ENCODE measurements at places on chromosomes 13 and 19.

GRCh38 chr19:9966024-9966423 is 29.7 kb upstream of the OLFM2 start:
- no peak overlapping the region for H3K27ac ChIP-seq
- no peak overlapping the region for H3K4me3 ChIP-seq

DNA sequence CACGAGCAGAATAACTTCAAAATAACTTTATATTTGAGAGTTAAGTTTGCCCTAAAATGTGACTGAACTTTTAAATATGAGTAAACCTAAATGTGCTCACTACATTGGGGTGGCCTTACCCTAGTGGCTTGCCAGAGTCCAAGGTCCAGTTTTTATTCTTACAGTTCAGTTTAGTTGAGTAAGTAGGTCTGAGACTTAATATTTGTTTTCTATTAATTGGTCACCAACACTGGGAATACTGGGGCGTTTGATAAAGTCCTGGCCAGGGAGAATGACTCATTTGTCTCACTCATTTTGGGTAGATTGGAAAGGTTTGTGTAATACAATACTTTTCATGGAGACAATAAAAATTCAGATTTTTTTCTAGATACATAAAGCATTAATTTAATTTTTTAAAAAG is 127.8 kb upstream of the SPATA13 start:
- no peak overlapping the region for H3K27ac ChIP-seq
- H3K4me3 ChIP-seq, result no peak overlapping the region
- H3K4me1 ChIP-seq, result no peaks in the 10 kb centered on the region
- no peaks in the 10 kb centered on the region for H3K27me3 ChIP-seq
- H3K36me3 ChIP-seq, result no peaks in the 10 kb centered on the region

DNA sequence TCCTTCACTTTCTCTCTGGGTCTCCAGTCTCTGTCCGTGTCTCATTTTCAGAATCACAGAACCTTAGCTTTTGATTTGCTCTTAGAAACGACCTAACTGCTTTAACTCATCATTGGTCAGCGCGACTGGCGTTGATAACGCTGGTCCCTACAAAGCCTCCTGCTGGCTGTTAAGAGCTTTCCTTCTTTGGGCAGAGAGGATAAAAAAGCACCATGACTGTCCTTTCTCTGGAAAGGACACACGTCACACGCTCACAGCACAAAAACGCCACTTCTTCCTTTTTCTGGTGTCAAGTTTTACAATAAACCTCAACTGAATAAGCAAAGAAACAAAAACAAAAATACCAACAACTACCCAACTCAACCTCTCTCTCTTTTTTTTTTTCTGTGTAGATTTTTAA is 1.7 kb upstream of the KLK12 start:
- no peak for DNase-seq
- H3K4me3 ChIP-seq, result no peak overlapping the region
- peaks cover 3% of the 10 kb centered on the region for H3K27me3 ChIP-seq
- no peaks in the 10 kb centered on the region for H3K36me3 ChIP-seq
- H3K27ac ChIP-seq, result no peak overlapping the region

DNA sequence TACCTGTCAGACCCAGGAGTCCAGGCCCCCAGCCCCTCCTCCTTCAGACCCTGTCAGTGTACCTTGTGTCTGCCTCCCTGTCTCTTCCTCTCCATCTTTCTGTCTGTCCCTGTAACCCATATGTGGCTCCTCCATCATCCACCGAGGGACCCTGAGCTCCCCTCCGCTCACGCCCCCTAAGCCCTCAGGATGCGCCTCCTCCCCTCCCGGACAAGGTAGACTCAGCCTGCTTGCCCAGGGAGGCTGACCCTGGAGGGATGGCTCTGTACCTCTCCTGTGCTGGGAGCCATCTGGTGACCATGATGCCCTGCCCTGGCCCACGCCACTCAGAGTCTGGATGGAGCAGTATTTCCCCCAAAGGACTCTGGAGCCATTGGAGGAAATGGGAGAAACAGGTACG is 1.0 kb upstream of the CAPN12 start:
- H3K27ac ChIP-seq, result no peak overlapping the region
- H3K36me3 ChIP-seq, result no peaks in the 10 kb centered on the region
- no peak for DNase-seq
- no peaks in the 10 kb centered on the region for H3K4me1 ChIP-seq
- H3K4me3 ChIP-seq, result no peak overlapping the region
- peaks cover 2% of the 10 kb centered on the region for H3K27me3 ChIP-seq

DNA sequence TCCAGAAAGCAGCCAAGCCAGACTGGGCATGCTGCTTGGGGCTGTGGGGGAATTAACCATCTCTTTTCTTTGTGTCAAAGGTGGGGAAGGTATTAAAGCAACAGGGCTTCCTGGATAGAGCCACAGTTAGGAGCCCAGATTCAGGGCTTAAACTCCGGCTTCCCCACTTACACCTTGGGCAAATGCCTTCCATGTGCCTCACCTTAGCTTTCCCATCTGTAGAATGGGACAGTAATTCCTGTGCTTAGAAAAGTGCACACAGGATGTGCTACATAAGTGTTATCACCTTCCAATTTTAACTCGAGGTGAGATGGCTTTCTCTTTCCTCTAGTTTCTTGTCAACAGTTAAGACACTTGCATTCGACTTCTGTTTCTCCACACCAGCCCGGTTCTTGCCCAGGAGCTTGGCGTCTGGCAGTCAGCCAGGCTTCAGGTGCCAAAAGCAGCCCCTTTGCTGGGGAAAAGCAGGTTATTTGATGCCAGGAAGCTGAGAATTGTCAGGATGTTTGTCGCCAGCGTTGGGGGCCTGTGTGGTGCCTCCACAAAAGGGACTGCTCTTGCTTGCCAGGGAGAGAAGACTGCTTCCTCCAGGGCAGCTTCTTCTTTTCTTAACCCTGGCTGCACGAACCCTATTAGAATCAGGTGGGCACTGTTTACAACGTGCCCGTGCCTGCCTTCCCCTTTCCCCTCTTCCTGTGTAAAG is 79.2 kb downstream of the SIPA1L3 start:
- peaks cover 37% of the 10 kb centered on the region for H3K4me1 ChIP-seq
- no peaks in the 10 kb centered on the region for H3K36me3 ChIP-seq
- no peak for DNase-seq
- H3K27me3 ChIP-seq, result peaks cover 10% of the 10 kb centered on the region
- H3K4me3 ChIP-seq, result no peak overlapping the region

- H3K27ac ChIP-seq, result no peak overlapping the region
- H3K36me3 ChIP-seq, result peaks cover 5% of the 10 kb centered on the region
- H3K4me1 ChIP-seq, result no peaks in the 10 kb centered on the region
Observed at GRCh38 chr19:6935618-6936017, 48.2 kb downstream of the ADGRE1 start.

DNA sequence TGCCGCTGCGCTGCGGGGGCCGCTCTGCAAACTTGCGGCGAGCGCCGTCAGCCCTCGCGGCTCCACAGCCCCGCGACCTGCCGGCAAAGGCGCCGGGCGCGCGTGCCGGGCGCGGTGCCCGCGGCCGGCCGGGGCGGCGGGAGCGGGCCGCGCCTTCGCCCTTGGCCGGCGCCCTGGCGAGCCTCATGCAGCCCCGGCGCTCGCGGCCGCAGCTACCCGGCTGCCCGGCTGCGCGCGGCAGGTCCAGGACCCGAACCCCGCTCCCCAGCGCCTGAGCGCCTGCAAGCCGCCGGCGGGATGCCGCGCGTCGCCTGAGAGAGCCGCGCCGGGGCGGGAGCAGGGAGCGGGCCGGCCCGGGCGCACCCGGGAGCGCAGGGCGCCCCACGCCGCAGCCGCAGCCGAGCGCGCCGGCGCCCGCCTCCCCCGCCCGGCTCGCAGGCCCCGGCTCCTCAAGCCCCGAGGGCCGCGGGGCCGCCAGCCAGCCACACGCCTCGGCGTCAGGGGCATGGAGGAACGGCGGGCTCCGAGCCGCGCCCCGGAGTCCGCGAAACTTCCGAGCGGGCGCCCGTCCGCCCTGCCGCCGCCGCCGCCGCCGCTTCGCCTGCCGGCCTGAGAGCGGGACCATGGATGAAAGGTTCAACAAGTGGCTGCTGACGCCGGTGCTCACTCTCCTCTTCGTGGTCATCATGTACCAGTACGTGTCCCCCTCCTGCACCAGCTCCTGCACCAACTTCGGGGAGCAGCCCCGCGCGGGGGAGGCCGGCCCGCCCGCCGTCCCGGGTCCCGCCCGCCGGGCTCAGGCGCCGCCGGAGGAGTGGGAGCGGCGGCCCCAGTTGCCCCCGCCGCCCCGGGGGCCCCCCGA is 564 bp downstream of the HS6ST3 start:
- no peaks in the 10 kb centered on the region for H3K4me1 ChIP-seq
- no peak overlapping the region for H3K27ac ChIP-seq
- H3K36me3 ChIP-seq, result no peaks in the 10 kb centered on the region
- H3K27me3 ChIP-seq, result peaks cover 14% of the 10 kb centered on the region
- DNase-seq, result peak; percentile 57

- H3K36me3 ChIP-seq, result peaks cover 4% of the 10 kb centered on the region
- H3K4me3 ChIP-seq, result no peak overlapping the region
- no peak overlapping the region for H3K27ac ChIP-seq
- H3K4me1 ChIP-seq, result peaks cover 1% of the 10 kb centered on the region
- H3K27me3 ChIP-seq, result peaks cover 4% of the 10 kb centered on the region
Observed at GRCh38 chr19:42344336-42344893, 19.0 kb downstream of the MEGF8 start.

- peaks cover 67% of the 10 kb centered on the region for H3K4me1 ChIP-seq
- H3K27me3 ChIP-seq, result peaks cover 5% of the 10 kb centered on the region
- DNase-seq, result no peak
- H3K36me3 ChIP-seq, result no peaks in the 10 kb centered on the region
- H3K4me3 ChIP-seq, result no peak overlapping the region
- peak overlapping the region; percentile 70 for H3K27ac ChIP-seq
Observed at GRCh38 chr19:38661136-38661535, 13.7 kb downstream of the ACTN4 start.

- peaks cover 7% of the 10 kb centered on the region for H3K4me1 ChIP-seq
- H3K4me3 ChIP-seq, result peak overlapping the region; percentile 78
- peaks cover 8% of the 10 kb centered on the region for H3K36me3 ChIP-seq
- peak; percentile 58 for DNase-seq
Observed at GRCh38 chr19:52735734-52736133, 890 bp upstream of the ZNF611 start.

GRCh38 chr13:107743983-107744382 is 471.4 kb downstream of the LIG4 start:
- no peak overlapping the region for H3K27ac ChIP-seq
- H3K36me3 ChIP-seq, result peaks cover 7% of the 10 kb centered on the region
- no peak for DNase-seq
- no peak overlapping the region for H3K4me3 ChIP-seq

DNA sequence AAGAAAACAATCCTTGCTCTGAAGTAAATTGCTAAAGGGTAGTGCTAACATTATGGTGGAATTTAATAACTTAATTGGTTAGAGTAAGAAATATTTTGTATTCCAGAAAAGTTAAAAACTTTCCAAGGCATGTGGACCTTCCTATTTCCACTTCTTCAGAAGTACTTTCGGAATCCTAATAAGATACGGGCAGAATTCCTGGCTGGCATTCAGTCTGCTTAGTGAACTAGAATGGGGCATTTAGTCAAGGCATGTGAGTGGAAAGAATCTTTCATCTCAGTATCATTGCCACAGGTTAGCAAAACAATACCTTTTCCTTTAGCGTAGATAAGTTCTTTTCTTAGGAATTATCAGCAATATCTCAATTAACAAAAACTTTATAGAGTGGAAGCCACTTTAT is 85.1 kb downstream of the TNFRSF19 start:
- H3K4me1 ChIP-seq, result peaks cover 55% of the 10 kb centered on the region
- no peak overlapping the region for H3K4me3 ChIP-seq
- H3K27ac ChIP-seq, result no peak overlapping the region
- H3K36me3 ChIP-seq, result no peaks in the 10 kb centered on the region
- H3K27me3 ChIP-seq, result peaks cover 23% of the 10 kb centered on the region

Data from glutamatergic neuron (in vitro differentiated cells).